ENCODE measurements at places on chromosomes 11 and 22.

DNA sequence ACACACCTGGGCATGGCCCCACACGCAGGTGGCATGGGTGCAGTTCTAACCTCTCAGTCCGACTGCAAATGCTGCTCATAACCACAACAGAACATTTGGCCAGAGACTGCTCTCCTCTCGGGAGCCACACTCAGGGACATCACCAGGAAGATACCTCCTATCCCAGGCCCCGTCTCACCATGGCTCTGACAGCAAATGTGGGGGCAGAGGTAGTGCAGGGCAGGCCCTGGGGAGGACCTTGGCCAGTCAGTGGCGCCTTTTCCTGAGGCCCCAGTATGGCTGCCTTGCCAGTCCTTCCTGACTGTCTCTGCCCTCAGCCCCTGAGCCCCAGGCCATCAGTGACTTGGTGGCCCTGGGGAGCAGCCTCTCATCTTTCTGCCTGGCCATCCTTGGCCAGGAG is 2.8 kb downstream of the KRTAP5-6 start:
- no peak for DNase-seq

GRCh38 chr11:8709002-8709672 is 26.5 kb downstream of the RPL27A start:
- no peak for DNase-seq

DNA sequence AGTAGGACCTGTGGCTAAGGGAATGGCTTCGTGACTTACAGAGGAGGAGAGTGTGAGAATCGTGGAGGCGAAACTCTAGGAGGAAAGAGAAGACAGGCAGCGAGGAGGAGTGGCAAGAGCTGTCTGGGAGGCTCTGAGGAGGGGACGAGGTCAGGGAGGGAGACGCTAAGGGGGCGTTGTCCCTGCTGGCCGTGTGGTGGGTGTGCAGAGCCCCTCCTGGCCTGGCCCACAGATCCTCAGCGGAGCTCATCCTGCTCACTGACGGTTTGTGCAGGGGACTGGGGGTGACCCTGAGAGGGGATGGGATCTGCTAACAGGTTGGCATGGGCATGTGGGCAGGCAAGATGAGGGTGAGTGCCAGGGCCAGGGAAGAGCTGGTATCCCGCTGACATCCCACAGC is 56.5 kb upstream of the PRR5 start:
- no peak for DNase-seq

- no peak for DNase-seq
These were observed 11.9 kb upstream of the NRIP3 start for GRCh38 chr11:9015677-9016076.

DNA sequence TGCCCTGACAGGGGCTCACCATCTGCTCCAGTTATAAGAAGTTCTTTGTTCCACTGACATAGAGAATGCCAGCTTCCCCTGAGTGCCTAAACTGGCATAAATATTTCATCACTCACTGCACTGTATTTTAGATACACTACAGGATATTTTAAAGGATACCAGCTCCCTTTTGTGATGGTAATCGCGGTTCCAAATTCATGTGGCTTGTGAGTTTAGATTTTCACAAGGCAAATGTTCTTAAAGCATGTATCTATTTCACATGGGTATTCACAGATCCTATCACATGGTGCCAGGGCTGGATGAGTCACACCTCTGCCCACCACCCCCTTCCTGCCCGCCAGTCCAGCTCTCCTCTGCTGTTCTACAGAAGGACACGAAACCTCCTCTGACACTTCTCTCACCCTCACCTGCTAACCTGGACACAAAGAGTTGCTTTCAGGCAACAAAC is 105.5 kb downstream of the KCNC1 start:
- no peak for DNase-seq

- DNase-seq: no peak
These were observed 21.5 kb upstream of the ETS1 start for GRCh38 chr11:128608746-128609407.

GRCh38 chr11:102800767-102801166 is 2.8 kb upstream of the MMP1 start:
- DNase-seq: no peak

DNA sequence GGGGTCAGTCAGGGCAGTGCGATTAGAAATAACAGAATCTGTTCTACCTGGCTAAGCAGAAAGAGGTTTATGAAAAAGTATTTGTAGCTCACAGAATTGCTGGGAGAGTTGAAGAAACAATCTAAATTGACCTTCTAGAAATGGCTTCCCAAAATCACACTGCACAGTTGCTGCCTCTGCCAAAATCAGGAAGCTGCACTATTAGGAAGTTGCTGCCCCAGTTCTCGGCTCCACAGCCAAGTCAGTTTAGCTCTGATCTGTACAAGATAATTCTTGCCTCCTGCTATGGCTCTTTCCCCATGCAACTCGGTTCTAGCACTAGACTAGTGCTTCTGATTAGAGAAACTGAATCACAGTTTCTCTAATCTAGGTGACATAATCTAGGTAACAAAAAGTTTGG is 16.0 kb upstream of the CCDC90B start:
- DNase-seq: no peak

GRCh38 chr11:1881442-1882264 is 10.0 kb downstream of the PRR33 start:
- no peak for DNase-seq

DNA sequence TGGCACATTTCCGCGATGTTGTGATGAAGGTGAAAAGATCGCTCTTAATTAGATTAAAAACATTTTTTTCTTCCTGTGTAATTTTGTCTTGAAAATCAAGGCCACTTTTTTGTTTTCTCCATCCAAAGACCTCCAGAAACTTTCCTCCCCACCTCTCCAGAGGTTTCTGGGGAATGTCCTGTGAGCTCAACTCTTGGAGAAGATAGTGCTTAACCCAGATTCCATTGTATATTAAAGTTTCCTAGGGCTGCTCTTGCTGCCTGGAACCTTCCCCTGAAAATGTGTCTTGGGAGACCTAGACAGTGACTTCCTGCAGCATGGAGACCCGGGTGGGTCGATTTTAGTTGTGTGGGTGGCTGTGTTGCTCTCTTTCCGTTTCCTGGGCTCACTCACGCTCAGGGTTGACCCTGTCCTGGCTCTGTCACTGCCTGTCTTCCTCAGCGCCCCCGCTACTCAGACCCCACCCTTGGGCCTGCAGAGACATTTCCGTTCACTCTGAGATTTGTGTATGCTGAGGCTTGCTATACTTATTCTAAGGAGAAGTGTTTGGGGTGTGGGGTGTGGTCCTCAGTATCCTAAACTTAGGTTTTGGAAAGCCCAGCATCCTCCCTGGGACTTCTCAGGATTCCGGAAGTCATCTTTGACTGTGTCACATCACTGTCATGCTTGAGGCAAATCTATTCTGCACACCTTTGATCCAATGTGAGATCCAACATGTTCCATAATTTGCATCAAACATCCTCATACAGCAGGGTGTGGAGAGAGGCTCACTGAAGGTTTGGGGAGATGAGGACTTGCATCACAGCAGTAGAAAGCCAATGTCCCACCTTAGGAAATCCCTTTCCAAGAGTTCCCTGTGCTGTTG is 47.2 kb downstream of the KCNQ1OT1 start:
- no peak for DNase-seq

GRCh38 chr11:126956635-126957034 is 43.9 kb downstream of the KIRREL3 start:
- DNase-seq: no peak

DNA sequence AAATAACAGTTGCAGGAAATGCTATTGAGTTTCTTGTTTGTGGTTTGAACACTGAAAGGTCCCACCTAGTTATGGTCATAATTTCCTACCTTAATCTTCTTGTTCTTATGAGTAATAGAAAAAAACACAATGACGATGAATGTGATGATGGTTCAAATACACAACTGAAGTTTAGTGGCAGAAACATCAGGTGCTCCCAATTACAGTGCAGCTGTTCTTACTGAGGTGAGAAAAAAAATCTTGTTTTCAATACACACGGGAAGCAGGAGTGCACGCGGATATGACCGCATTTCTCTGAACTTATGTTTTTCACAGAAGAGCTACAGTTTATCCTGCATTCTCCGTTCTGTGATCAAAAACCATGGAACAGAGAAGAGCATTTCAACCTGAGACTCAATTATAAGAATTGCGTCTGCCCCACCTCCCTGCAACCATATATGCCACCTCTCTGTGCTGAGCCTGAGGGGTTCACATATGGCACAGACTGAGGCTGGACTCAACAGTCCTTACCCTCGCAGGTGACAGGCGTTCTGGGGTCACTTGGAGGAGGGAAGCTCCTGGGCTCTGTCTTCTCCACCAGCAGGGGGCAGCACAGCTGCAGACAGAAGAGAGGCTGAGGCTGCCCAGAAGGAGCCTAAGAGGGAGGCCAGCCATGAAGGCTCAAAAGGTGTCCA is 99.7 kb upstream of the IGLL5 start:
- DNase-seq: peak; percentile 39

GRCh38 chr11:116579031-116579653 is 193.6 kb downstream of the BUD13 start:
- no peak for DNase-seq

GRCh38 chr11:91244912-91245311 is 979.7 kb upstream of the FAT3 start:
- DNase-seq: no peak

GRCh38 chr22:40215266-40215665 is 37.5 kb downstream of the TNRC6B start:
- DNase-seq: no peak

DNA sequence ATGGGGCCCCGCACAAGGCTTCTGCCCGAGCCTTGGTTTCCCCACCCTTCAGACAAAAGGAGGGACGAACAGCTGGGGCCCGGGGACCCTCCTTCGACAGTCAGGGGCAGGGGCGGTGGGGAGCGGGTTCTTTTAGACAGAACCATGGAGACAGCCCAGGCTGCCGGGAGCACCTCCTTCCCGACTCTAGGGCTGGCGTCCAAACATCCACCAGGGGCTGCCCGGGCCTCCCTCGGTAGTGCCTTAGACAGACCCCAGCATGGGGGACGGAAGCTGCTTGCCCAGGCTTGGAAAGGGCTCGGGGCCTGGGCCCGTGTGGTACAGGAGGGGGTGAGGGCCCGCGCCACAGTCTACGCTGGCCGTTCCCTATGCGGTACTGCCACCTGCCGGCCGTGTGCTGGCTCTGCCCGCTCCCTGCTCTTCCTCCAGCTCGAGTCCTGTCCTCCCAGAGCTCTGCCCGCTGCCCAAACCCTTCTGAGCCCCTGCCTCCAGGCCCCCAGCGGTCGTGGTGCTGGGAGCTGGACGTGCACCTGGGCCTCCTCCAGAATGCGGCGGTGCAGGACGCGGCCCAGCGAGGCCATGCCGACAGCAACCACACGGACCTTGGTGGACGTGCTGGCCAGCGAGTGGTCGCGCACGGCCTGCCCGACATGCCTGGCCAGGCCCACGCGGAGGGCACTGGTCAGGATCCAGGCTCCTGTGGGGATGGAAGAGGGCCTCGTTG is 20.1 kb downstream of the TSSC4 start:
- no peak for DNase-seq

DNA sequence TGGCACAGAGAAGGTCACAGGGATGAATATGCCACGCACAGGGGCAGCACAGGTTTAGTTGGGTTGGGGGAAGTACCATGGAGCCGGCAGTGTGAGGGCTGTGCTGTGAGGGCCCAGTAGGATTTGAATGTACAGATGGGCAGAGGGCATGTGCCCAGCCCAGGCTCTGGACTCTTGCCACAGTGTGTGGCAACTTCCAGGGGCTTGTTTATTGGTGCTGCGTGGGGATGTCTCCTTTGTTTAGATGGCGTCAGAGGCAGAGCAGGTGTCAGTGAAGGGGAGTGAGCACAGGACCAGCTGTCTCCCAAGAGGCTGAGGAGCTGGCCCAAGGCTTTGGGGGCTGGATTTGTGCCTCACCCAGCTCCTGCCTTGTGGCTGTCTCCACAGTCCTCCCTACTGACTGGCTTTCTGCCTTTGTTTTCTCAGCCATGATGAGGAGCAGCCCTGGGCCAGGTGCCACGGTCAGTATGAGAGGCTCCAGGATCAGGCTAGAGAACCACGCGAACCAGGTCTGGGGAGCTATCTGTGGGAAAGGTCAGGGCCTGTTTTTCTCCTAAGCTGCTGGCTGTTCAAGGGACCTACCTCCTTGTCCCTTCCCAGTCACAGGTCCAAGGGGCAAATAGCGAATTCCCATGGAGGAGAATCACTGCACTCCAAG is 21.9 kb downstream of the SUN2 start:
- no peak for DNase-seq

DNA sequence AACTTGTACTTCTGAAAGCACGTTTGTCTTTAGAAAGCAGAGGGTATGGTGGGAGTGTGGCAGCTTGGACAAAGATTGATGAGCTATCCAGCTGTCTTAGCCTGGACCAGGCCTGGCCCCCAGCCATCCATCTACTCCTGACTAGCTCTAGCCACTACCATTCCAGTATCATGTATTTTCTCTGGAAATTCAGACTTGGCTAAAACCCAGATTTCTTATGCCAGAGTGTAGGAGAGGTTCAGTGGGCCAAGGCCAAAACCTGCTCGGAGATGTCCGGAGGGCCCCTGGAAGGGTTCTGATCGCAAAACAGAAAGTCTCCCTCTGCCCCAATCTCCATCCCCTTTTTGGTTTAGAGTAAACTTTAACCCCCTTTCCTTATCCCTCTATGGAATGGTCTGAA is 24.8 kb upstream of the MTCH2 start:
- DNase-seq: no peak

- no peak for DNase-seq
These were observed 26.9 kb upstream of the ANO5 start for GRCh38 chr11:22165759-22166513.

- no peak for DNase-seq
These were observed 12.9 kb downstream of the OR51B6 start for GRCh38 chr11:5364214-5364613.

DNA sequence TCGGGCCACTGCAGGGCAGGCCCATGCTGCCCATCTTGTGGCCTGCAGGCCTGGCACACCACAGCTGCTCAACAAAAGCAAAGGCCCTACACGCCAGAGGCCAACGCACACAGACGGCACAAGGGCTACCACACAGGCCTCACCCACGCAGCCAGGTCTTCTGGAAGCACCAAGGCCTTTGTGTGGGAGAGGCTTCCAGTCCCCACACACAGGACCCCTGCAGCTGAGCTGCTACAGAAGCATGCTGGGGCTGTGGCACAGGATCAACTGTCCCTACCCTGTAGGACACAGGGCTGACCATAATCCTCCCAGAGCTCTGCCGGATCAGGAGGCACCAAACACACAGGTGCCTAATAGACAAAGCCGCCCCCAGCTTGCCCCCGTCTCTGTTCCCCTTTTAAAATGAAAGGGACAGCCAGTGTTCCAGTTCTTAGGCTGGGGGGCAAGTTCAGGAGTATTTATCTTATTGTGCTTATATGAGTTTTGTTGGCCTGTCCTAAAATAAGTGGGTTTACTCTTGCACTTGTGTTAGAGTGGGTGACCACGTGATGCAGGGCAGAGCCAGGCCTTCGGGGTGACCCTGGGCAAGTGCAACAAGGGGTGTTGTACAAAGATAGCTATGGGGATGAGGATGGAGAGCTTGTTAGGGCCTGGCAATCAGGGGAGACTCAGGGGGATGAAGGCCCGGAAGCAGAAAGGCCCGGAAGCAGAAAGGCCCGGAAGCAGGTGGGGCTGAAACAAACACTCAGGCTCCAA is 5.4 kb downstream of the TTLL12 start:
- DNase-seq: no peak

- DNase-seq: no peak
These were observed 56.3 kb downstream of the SLN start for GRCh38 chr11:107655602-107656001.

- no peak for DNase-seq
These were observed 594.1 kb downstream of the TBC1D22A start for GRCh38 chr22:47356511-47357011.

GRCh38 chr11:106523921-106524320 is 446.5 kb downstream of the AASDHPPT start:
- DNase-seq: no peak
